AG04449 (cell line): ENCODE measurements at places on chromosomes 11 and 22.

DNA sequence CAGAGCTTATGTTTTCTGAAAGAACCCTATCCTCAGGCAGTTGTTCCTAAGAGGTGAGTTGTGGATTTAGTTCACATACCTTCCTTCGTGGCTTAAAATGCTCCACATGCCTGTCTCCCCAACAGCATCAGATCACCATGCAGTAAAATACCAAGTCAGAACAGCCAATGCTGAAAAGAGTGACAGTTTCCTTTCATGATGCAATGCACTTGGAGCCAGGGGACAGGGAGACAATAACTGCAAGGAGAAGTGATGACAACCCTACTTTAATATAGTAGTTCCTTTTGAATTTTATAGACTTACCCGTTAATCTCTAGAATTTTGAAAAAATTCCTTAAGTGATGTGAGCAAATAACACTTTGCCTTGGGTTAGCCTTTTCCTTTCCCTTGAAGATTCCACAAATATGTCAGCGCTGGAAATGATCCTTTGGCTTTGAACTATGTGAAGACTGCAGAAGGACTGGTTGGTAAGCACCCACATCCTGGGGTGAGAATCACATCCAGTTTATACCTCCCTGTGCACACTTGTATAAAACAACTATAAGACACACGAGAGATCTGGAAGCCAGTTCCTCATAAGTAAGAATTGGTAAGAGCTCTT, 71.2 kb downstream of the PIWIL4 start:
- DNase-seq = no peak

DNA sequence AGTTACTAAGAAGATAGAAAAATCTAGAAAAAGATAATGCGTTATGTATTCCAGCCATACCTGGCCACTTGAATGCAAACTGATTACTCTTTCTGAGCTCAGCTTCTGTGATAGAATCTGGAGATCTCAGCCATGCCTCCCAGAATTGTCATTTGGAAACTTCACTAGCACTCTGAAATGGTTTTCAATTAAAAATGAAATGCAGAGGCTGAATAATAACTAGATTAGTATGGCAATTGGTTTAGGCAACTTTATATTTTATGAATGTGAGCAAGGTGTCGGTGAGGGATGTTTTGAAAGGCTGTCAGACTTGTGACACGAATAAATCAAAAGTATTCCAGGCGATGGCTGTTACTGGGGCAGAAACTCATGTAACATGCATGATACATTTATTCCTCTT, 128.8 kb upstream of the SORL1-AS1 start:
- no peak for DNase-seq

DNA sequence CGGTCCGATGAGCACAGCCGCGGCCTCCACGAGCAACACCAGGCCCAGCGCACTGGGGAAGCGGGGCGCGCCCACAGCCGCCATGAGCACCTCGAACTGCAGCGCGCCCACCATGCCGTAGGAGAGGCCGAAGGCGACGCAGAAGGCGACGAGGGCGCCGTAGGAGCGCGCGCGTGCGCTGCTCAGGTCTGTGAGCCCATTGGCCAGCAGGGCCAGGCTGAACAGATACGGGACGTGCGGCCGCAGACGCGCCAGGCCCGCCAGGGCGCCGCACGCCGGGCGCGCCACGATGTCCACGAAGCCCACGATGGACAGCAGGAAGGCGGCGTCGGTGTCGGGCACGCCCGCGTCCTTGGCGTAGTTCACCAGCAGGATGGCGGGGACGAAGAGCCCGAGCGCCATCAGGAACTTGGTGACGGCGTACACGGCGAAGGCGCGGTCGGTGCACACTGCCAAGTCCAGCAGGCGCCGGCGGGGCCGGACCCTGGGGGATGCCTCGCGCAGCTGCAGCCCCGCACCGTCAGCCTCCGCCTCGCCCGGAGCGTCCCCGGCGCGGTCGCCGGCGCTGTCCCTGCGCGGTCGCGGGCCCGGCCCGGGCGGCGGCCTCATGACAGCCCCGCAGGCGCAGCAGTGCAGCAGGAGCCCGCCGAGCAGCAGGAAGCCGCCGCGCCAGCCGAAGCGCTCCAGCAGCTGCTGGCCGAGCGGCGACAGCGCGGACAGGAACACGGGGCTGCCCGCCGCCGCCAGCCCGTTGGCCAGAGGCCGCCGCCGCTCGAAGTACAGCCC, 2.9 kb downstream of the SLC16A8 start:
- DNase-seq = no peak

DNA sequence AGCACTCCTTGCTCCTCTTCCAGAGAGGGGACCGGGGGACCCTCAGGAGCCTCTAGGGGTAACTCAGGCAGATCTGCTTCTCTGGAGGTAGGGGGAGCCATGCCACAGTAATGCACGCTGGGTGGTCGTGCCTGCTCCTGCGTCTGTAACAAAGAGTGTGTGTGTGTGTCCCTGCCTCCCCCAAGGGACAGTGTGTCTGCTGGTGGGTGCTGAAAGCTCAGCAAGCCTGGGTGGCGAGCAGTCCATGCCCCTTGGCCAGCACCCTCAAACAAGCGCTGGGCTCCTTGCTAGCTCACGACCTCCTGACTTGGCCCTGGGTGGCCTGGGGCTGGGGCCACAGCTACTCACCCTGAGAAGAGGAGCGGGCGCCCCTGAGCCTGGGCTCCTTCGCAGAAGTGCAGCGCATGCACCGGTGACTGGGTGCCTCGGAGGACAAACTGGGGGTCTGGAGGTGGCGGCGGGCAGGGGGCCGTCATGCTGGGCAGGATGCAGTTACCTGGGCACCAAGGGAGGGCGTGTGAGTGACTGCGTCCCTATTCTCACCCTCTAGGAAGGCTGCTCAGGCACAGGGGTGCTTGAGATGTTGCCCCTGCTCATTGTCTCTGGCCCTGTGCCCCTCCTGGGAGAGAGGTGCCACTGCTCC, 33.7 kb downstream of the GNB1L start:
- no peak for DNase-seq

DNA sequence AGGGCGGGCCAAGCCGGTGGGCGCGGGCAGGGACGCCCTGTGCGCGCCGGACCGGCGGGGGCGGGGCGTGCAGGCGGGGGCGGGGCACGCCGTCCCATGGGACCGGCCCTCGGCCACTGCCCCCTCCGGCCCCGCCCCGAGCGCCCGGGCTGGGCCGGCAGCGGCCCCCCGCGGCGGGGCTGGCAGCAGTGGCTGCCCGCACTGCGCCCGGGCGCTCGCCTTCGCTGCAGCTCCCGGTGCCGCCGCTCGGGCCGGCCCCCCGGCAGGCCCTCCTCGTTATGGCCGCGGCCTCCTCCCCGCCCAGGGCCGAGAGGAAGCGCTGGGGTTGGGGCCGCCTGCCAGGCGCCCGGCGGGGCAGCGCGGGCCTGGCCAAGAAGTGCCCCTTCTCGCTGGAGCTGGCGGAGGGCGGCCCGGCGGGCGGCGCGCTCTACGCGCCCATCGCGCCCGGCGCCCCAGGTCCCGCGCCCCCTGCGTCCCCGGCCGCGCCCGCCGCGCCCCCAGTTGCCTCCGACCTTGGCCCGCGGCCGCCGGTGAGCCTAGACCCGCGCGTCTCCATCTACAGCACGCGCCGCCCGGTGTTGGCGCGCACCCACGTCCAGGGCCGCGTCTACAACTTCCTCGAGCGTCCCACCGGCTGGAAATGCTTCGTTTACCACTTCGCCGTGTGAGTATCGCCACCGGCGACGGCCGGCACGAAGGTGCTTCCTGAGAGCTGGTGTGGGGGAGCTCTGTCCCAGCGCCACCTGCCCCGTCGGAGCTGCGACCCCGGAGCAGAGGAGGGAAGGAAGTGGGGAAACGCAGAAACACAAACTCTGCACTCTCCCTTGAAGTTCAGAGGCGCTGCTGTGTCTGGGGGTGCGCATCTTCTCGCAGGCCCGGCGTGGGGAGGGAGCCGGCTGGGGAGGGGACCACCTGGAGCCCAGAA, at the start of gene KCNQ1:
KCNQ1 (plus strand) TSS at position 188 of the 925 bp plus-strand sequence; CDS start at position 279, 91 bp downstream.
- DNase-seq = no peak

DNA sequence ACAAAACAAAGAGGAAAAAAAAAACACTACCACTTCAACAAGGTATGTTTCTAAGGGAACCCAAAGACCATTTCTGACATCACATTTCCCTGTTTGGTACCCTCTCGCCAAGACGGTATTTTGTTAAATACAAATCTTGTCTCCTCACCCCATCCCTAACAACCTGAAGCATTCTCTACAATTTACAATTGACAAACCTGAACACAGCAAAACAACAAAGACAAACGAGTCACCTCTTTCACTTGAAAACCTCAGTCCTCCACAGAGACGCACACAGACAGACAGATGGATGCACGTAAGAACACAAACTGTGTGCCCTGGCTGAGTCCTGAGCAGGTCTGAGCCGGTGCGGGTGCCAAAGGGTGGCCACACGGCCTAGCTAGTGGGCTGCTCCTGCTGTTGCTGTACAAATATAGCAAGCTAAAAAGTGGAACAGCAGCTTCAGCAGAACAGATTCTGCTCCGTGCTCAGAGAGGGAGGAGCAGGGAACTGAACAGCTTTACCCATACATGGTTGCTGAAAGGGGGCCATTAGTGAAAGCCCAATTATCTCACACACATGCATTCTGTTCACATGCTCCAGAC, 28.5 kb downstream of the CELF1 start:
- no peak for DNase-seq

- DNase-seq = no peak
These were observed 999.7 kb upstream of the RAG2 start for GRCh38 chr11:37597776-37598175.

GRCh38 chr22:44045145-44045544, 21.0 kb downstream of the PARVB start:
- no peak for DNase-seq

GRCh38 chr22:36453855-36454378, 27.5 kb downstream of the TXN2 start:
- DNase-seq = no peak

DNA sequence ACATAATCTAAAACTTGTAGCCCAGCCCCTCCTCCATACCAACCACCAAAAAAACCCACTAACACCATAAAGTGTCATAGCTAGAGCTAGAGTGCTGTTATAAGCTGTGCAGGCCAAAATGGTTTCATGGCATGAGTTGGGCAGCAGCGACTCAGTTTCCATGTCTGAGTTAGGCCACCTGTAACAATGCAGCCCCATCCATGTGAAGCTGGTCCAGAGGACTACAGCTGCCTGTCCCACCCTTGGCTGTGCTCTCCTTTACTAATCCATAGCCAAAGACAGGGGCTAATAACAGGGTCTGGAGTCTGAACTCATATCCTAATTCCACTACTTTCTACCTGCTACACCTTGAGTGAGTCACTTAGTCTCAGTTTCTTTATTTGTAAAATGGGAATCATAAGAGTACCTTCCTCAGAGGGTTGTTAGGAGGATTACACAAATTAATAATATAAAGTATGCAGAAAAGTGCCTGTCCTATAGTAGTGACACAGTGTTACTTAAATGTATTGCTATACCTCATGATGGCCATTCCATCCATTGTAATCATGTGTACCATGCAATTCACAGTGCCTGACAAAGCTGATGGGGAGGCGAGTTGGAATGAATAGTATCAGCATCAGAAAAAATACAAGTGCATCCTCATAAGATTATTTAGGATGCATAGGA, 20.6 kb downstream of the KCNQ1OT1 start:
- DNase-seq = no peak

DNA sequence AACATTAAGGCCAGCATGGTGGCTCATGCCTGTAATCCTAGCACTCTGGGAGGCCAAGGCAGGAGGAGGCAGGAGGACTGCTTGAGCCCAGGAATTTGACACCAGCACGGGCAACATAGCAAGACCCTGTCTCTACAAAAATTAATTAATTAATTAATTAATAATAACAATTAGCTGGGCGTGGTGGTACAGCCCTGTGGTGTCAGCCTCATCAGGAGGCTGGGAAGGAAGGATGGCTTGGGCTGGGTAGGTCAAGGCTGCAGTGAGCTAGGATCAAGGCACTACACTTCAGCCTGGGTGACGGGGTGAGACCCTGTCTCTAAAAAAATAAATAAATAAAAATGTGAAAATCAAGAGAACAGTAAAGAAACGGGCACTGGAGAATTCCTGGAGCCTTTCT, 1.4 kb downstream of the ARFGAP3 start:
- no peak for DNase-seq

- DNase-seq = no peak
These were observed 14.9 kb upstream of the SLC29A2 start for GRCh38 chr11:66386171-66387069.

GRCh38 chr22:25137577-25138525, 61.8 kb upstream of the CRYBB3 start:
- DNase-seq = no peak

GRCh38 chr11:62130283-62131169, 6.7 kb downstream of the INCENP start:
- no peak for DNase-seq

- DNase-seq = no peak
These were observed 324.2 kb downstream of the TENM4 start for GRCh38 chr11:79116600-79116999.

DNA sequence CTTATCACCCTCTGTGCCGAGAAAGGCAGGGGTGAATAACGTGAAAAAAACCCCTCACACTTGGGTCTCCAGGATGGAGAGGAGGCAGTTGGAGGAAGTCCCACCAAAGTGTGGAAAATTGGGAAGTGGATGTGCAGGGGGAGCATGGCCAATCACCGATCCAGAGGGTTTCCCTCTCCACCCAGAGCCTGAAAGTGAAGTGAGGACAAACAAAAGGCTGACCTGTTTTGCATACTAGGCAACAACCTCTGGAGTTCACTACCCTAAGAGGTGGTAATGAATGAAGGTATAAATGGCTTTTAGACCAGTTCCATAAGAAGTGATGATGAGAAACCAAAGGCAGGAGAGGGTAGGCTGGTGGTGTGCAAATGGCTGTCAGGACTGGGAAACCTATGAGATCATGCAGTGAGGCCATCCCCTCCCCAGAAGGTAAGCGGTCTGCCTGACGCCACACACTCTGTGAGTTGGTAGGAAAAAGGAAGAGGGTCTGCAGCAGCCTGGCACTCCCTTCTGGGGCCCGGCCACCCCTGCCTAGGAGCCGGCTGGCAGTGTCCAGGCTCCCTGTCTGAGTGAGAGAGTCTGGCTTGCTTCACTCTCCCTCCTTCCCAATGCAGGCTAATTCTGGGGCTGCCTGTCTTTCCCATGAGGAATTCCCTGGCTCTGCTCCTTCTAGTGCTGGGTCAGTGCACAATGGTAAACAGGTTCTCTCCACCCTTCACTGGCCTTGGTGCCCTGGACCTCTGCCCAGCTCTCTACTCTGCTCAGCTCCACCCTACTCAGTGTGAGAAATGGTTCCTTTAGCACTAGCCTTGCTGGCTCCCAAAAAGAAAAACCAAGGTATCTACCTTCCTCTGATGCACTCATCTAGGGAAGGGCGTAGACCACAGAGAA, 15.6 kb downstream of the TBC1D10A start:
- no peak for DNase-seq

GRCh38 chr11:134670961-134671370, 258.9 kb upstream of the B3GAT1 start:
- no peak for DNase-seq
